ENCODE measurements at places on chromosomes 5 and 9.

GRCh38 chr9:128340691-128341434, 536 bp downstream of the SLC27A4 start:
- DNase-seq, result no peak

GRCh38 chr5:179243333-179243732, 101.9 kb downstream of the ADAMTS2 start:
- DNase-seq, result no peak

DNA sequence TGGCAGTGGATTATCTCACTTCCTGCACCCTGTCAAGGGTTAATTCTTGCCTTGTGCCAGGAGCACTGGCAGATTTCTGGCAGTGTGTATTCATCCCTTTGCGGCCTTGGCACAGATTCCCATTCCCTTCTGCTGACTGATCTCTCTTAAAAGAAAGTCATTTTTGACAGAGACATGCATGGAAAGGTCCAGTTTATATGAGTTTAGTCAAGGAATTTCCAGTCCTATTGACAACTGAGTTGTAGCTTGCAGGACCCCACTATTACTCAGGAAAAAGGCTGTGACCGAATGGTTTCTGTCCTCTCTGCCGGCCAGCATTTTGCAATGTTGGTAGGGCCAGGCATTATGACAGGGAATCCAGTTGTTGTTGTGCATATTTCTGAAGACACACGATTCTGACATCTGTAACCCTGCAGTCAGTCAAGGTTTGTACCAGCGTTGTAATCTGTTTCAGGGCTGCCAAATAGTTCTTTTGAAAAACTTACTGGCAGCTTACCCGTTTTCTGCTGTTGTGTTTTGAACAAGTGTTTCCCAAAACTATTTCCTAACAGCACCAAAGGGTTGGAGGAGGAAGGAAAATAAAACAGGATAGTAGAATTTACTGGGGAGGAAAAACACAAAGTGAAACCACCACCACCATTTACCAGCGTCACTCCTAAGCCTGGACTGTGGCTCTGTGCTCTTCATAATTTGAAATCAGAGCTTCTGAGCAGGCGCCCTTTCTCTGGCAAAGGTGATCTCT, 243.4 kb upstream of the KLF4 start:
- no peak for DNase-seq

DNA sequence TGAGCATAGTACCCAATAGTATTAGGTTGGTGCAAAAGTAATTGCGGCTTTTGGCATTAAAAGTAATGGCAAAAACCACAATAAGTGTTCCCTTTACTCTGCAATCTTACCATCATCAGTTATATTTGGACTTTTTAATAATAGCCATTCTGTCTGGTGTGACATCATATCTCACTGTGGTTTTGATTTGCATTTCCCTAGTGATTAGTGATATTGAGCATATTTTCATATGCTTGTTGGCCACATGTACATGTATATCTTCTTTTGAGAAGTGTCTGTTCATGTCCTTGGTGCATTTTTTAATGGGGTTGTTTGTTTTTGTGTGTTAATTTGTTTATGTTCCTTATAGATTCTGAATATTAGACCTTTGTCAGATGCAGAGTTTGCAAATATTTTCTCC, 289.9 kb downstream of the FAM170A start:
- no peak for DNase-seq

- DNase-seq, result no peak
Observed at GRCh38 chr9:79776581-79776980, 204.8 kb downstream of the TLE4 start.

DNA sequence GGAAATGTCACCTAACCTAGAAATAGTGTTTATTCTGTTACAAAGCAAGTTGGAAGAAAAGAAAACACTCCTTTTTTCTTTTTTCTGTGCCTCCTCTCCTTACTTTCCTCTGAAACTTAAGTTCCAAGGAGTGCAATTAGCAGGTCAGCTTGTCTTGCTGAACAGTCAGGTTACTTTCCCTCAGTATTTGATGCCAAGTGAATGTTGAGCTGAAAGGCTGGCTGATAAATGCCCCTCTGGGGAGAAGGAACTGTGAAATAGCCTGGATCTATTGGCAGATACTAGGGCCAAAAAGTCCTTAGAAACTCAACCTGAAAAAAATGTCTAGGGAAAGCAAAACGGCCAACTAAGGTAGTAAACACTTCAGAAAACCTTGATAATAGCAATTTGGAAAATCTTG, 43.6 kb downstream of the GRIA1 start:
- DNase-seq, result no peak

DNA sequence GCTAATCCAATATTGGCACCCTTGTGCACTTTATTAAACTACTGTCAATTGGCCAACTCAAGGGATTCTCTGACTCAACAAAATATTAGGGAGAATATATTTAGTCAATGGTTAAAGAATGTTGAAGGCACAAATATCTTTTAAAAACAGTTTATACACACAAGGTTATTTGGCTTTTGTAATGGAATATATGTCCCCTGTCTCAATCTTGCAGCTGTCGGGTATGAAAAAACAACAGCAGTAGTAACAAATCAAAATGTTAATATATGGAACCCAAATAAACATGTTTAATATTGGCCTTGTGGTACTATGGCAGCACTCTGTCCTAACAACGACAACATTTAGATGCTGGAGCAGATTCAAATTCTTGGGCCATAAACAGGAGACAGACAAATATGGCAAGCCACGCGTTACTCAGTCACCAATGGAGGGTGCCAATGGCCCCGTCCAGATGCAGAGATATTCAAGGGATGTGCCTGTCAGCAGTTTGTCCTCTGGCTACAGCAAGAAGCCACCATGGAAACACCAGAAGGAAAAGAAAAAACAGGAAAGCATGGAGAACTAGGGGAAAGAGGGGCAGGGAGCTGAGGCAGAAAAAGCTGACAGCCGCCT, 342.0 kb downstream of the NDUFS4 start:
- no peak for DNase-seq

- DNase-seq, result no peak
Observed at GRCh38 chr9:16417161-16417560, 453.3 kb downstream of the BNC2 start.

DNA sequence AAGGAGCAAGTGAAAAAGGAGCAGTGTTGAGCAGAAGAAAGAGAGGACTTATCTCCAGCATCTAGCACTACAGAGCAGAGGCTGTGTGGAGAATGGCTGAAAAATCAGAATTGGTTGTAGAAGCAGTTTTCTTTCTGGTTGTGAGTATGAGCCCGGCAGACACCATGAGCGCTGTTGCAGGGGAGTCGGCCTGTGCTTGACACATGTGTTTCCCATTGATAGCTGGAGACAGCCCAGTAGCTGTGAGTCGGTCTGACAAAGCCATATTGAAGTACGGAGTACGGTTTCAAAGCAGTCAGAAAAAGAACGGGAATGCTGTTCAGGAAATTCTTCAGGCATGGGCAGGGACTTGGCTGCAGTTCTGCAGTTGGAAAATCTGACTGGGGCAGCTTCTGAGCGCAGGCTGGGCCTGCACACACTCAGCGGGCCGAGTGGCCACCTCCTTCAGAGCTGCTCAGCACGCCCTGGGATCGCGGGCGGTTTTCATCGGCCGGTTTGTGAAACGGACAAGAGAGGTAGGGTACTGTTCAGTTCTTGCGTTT, at the start of gene SGCD:
Gene SGCD (plus strand): TSS at position 447 of the 542 bp plus-strand sequence.
- DNase-seq, result no peak

DNA sequence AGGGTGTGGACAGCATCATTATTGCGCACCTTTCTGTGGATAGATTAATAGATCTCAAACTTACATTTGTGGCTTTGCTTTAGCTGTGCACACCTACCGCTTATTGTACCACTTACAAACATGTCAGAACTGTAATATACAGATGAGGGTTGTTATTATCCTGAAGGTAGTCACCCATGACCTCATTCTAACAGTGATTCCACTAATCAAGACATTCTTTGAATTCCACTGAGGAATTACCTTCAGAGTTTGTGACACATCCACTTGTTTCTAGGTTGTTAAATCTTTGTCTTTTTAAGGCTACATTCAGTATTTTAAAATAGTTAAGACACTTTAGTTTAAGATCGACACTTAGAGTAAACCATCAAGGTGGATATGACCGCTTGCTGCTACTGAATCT, 7.8 kb downstream of the KCNV2 start:
- no peak for DNase-seq

- DNase-seq, result peak; percentile 46
Observed at GRCh38 chr9:1837453-1838084, 177.6 kb upstream of the SMARCA2 start.

DNA sequence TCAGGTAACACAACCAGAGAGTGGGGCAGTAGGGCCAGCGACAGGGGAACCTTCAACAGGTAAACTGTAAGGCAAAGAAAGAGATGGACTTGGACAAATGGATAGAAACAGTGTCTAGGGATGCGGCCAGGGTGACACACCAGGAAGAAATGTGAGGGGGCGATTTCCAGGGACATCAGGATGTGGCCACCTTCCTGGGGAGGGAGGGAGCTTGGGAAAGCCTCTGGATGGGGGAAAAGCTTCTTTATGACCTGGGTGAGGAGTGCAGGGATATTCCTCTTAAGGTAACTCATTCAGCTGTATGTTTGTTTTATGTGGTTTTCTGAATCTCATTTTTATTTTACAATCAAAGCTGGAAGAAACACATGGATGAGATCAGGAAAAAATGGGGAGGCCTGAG, 11.9 kb upstream of the NXNL2 start:
- no peak for DNase-seq

GRCh38 chr5:35341189-35341588, 110.9 kb upstream of the PRLR start:
- DNase-seq, result no peak

GRCh38 chr9:38334234-38334633, 58.3 kb upstream of the ALDH1B1 start:
- peak; percentile 44 for DNase-seq

DNA sequence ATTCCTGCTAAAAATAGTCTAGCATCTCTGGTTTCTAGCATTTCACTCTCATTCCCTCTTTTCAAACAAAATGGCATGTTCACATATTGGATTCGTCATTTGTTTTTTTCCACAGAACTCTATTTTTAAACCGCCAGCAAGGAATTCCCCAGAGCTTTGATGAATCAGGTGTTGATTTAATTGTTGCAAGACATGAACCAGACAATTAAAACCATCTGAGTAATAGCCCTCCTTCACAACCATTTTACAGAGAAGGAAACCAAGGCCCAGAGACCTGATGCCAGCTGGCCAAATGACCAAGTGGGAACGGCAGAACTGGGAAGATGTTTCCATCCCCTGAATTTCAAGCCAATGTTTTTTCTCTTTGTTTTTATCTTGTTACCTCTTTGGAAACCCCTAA, 167.0 kb downstream of the CAAP1 start:
- no peak for DNase-seq

DNA sequence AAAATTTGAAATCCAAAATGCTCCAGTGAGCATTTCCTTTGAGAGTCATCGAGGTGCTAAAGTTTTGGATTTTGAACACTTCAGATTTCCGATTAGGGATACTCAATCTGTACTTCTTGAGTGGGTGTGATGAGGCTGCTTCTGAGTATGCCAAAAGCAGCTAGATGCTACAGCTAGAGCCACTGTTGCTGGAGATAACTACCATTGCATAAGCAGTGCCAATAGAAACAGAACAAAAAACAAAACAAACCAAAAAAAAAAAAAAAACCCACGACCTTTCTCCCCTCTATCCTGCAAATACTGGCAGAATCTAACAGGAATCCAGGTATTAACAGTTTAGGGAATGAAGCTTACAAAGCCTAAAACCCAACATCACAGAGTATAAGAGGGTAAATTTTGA, 43.5 kb downstream of the PKD2L2 start:
- no peak for DNase-seq

DNA sequence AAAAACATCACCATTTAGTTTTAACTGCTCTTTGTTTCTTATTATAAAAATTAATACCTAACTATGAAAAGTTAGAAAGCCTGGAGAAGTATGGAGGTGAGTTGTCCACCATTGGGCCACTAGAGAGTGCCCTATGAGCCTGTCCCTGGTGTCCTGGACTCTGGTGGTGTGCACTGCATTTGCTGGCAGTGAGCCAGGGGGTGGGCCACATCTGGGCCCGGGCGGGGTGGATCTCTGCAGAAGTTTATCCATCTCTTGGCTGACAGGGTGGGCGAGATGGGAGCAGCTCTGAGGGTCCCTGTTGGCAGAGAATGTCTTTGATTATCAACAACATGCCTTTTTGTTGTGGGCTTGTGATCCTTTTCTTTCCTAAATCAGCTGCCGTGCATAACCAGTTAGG, 8.2 kb downstream of the TENT4A start:
- peak; percentile 75 for DNase-seq

GRCh38 chr5:98333921-98334320, 439.5 kb upstream of the RGMB start:
- no peak for DNase-seq

- DNase-seq, result no peak
Observed at GRCh38 chr5:101605700-101606099, 690.4 kb downstream of the SLCO4C1 start.

DNA sequence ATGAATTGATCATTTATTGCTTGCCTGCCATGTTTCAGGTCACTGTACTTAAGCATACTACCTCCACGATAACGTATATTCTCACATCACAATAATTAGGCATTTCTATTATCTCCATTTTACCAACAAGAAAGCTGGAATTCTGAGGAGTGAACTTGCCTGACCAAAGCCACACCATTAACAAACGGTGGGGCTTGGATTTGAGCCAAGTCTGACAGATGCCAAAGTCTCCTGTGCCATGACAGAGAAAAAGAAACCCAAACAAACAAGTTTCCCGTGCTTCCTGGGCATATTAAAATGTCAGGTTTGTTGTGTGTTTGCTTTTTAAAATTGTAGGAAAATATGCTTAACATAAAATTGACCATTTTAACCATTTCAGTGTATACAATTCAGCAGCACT, 40.8 kb upstream of the KCNV2 start:
- no peak for DNase-seq

DNA sequence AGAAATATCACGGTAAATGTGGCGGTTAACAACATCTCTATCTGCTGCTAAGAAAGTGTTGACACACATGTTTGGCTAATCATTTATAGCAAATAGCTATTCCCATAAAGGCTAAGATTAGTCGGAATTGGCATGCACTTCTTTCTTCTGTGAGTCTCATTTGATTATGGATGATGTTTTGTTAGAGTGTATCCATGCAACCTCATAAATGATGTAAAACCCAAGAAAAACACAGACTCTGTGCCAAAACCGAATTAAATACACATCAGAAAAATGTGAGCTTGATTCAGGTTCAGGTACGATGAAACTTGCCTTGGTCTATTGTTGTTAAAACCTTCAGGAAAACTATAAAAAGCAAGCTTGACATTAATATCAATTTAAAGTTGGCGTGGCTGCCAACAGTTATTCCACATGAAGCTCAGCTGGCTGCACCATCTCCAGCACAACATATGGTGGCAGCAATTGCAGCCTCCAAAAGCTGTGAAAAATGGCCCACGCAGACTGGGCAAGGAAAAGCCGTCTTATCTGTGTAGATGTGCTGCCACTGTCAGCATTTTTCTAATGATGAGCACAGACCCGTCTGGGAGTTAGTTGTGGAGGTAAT, 41.1 kb upstream of the ICE1 start:
- DNase-seq, result no peak

GRCh38 chr5:130992621-130993020, 172.4 kb downstream of the HINT1 start:
- no peak for DNase-seq

GRCh38 chr5:399296-400281, 43.4 kb upstream of the EXOC3 start:
- peak; percentile 68 for DNase-seq

GRCh38 chr5:161230221-161230620, 316.3 kb downstream of the GABRB2 start:
- no peak for DNase-seq

- DNase-seq, result peak; percentile 28
Observed at GRCh38 chr5:150116667-150117400, 30.5 kb upstream of the CSF1R start.

- DNase-seq, result no peak
Observed at GRCh38 chr5:152462021-152462721, 57.1 kb upstream of the NMUR2 start.

GRCh38 chr5:177596775-177597238, 3.1 kb upstream of the B4GALT7 start:
- DNase-seq, result no peak
